ENCODE measurements at places on chromosomes 6 and 20. TPM values are rescaled to one million over a fixed set of nuclear protein-coding genes. Genes with fewer than 3 reads are reported as not detected.

- no peak for DNase-seq
- peaks cover 8% of the 10 kb centered on the region for H3K27me3 ChIP-seq
- H3K4me3 ChIP-seq = no peak overlapping the region
- H3K4me1 ChIP-seq = peaks cover 7% of the 10 kb centered on the region
- H3K27ac ChIP-seq = no peak overlapping the region
- no peaks in the 10 kb centered on the region for H3K36me3 ChIP-seq
Measured at GRCh38 chr6:45982280-45983036, 33.2 kb downstream of the CLIC5 start.

DNA sequence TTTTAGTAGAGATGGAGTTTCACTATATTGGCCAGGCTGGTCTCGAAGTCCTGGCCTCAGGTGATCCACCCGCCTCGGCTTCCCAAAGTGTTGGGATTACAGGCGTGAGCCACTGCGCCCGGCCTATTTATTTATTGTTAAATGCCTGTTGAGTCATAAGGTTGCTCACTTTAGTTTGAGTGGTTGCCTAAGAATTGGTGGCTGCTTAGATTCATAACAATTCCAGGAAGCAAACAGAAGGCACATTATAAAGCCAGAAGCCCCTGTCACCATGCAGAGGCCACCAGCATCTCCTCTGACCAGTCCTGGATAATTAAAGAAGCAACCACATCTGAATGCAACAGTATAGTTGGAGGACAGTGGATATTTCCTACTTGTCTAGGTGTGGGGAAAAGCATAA lies 24.0 kb upstream of the ARMH2 start:
- no peaks in the 10 kb centered on the region for H3K27me3 ChIP-seq
- peaks cover 18% of the 10 kb centered on the region for H3K4me1 ChIP-seq
- DNase-seq = peak; percentile 45

- no peak for DNase-seq
- no peaks in the 10 kb centered on the region for H3K27me3 ChIP-seq
- peak overlapping the region; percentile 69 for H3K27ac ChIP-seq
- no peak overlapping the region for H3K4me3 ChIP-seq
- H3K36me3 ChIP-seq = peaks cover 37% of the 10 kb centered on the region
Measured at GRCh38 chr6:166949528-166950442, 6.6 kb downstream of the RNASET2 start.

- peak; percentile 2 for DNase-seq
- peaks cover 64% of the 10 kb centered on the region for H3K4me1 ChIP-seq
- H3K27me3 ChIP-seq = no peaks in the 10 kb centered on the region
- H3K27ac ChIP-seq = peak overlapping the region; percentile 95
- H3K36me3 ChIP-seq = peaks cover 100% of the 10 kb centered on the region
- no peak overlapping the region for H3K4me3 ChIP-seq
Measured at GRCh38 chr20:57656252-57656820, 36.1 kb upstream of the ZBP1 start.

DNA sequence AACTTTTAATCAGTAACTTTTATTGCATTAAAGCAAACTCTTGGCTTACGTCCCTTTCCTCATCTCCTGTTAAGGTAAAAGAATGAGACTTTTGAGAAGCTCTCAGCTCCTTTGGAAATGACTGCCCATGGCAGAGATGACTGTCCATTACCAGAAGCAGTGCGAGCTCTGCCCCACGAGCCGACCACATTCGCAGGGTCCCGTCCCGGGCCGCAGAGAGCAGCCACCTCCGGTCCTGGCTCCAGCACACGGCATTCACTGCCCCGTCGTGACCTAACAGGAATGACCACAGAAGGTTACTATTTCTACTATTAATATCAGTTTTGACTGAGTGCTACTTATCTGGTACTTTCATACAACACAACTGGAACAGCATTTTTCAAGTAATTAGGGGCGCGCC lies 63.4 kb downstream of the WDR27 start:
- no peak overlapping the region for H3K4me3 ChIP-seq
- H3K27ac ChIP-seq = no peak overlapping the region
- no peak for DNase-seq

- H3K36me3 ChIP-seq = no peaks in the 10 kb centered on the region
- H3K27ac ChIP-seq = no peak overlapping the region
- DNase-seq = no peak
- peaks cover 39% of the 10 kb centered on the region for H3K4me1 ChIP-seq
Measured at GRCh38 chr20:11219192-11219591, 545.4 kb upstream of the JAG1 start.

- DNase-seq = no peak
- H3K4me3 ChIP-seq = no peak overlapping the region
- no peak overlapping the region for H3K27ac ChIP-seq
- no peaks in the 10 kb centered on the region for H3K27me3 ChIP-seq
Measured at GRCh38 chr6:84575264-84575663, 189.1 kb downstream of the TBX18 start.

Gene HEY2
- 0.64 TPM for total RNA-seq

GRCh38 chr6:4948781-4949450 lies 54.9 kb downstream of the RPP40 start:
- H3K4me1 ChIP-seq = no peaks in the 10 kb centered on the region
- no peak for DNase-seq
- H3K27me3 ChIP-seq = no peaks in the 10 kb centered on the region
- no peak overlapping the region for H3K4me3 ChIP-seq
- H3K36me3 ChIP-seq = peaks cover 10% of the 10 kb centered on the region

DNA sequence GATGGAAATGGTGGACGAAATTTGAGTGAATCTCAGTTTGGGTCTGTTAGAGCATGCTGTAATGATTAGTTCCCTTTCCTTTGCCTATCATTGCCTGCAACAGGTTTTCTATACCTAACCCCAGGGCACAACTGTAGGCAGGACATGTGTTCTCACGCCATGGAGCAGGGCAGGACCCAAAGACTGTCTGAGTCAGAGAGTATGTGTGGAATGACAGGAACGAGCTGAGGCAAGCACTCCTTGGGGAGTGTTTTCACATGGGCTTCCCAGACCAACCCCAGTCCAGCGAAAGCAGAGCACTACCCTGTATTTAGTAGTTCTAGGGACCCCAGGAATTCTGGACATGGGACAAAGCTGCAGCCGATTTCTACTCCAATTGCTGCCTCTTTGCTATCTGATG lies 234.2 kb downstream of the HACE1 start:
- no peaks in the 10 kb centered on the region for H3K36me3 ChIP-seq
- no peaks in the 10 kb centered on the region for H3K27me3 ChIP-seq
- no peak overlapping the region for H3K27ac ChIP-seq

DNA sequence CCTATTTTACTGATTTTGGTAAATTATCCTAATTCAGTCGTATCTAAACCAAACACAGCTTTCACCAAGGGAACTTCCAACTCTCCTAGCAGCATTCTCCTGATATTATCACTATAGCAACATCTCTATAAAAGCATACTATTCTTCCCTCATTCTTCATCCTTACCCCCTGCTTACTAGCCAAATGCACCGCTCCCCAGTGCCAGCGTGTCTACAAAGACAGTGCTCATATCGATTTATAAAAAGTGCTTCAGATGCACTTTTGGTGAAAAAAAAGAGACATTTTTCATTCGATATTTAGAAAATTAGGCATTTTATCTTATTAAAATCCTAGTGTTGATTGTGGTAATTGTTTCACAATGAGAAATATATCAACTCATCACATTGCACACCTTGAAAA lies 74.0 kb downstream of the SYNE1 start:
- no peaks in the 10 kb centered on the region for H3K27me3 ChIP-seq
- no peak overlapping the region for H3K27ac ChIP-seq
- H3K36me3 ChIP-seq = no peaks in the 10 kb centered on the region
- DNase-seq = no peak
- H3K4me1 ChIP-seq = no peaks in the 10 kb centered on the region
